ENCODE measurements at places on chromosomes 12 and 14.

GRCh38 chr14:98909251-98909944 is 362.6 kb downstream of the BCL11B start:
- DNase-seq: no peak

DNA sequence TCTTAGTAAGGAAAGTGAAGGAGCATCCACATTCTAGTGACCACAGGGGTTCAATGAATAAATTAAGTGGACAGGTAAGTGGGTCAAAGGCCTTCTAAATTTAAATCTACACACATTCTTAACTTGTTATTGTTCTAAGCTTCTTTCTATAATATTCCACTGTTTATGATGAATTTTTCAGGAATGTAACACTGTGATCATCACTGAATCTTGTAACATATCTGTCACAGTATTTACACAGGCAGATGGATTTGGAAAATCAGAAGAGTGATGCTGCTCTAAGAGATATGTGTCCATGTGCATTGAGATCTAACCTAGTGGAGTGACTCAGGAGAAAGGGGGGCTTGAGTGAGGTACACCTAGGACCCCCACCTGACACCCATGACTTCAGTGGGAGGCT is 115.4 kb upstream of the OVCH1 start:
- DNase-seq: no peak

DNA sequence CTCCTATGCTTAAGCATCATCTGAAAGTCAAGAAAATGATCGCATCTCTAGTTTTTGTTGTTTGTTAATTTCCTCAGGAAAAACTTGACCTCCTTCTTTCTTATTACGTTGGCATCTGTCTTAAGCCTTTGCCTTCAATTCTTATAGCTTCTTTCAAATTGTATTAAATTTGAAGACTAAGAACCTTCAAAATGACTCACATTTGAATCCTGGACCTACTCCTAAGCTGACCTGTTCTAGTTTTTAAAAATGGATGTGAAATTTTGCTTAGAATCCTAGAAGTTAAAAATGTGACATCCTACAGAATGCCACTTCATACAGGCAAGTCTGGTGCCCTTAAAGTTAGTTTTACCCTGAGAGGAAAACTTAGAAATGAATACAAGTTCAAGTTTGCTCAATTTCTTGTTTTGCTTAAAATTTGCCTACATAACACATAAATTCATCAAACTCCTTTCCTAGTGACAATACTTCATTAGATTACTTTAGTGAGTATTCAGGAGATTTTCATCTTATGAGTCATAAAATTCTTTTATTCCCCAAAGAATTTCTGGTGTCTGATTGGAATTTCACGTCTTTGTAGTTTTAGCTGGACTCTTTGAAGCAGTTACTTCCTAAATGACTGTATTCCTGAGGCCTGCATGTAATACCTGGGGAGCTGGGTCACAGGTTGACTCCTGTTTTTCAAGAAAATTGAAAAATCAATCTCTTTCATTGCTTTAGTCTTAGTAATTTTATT is 152.3 kb downstream of the MSRB3 start:
- DNase-seq: no peak

GRCh38 chr12:92640691-92641090 is 62.1 kb upstream of the PLEKHG7 start:
- no peak for DNase-seq

- DNase-seq: no peak
These were observed 45.5 kb upstream of the FAR2 start for GRCh38 chr12:29103539-29103974.

GRCh38 chr14:73761618-73762355 is 47.6 kb upstream of the PNMA1 start:
- DNase-seq: no peak

DNA sequence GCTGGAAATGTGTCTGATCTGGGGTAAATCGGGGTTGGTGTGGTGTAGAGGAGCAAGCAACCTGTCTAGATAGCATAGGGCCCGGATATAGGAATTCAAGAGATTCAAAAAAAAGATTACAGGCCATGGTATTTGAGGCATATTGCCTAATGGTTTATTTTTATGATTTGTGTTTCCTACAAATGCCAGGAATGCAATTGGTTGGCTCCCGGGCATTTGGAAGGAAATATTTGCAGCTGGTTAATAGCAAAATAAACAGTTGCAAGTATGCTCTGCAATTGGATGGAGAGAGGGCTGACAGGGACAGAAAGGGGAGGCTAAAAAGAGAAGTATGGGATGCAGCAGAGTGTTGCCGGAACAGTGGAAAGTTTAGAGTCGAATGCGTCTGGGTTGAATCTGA is 315.6 kb upstream of the ATP2B1 start:
- DNase-seq: no peak

DNA sequence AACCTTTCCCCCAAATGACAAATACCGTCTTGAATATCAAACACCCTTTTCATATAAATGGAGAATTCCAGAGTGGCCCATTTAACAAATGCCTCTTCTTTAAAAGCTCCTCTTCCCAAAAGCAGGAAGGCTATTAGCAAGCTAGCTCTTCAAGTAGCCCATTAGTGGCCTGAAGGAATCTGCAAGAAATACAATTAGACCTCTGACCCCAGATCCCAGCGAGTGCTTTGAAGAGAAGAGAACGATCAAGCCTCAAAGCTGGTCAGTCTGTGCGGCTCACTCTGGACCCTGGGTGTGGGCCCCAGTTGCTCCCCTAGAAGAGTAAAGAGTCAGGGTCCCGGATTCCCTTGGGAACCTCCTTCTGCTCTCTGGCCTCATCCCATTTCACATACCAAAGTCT is 325.6 kb downstream of the NUAK1 start:
- DNase-seq: no peak

GRCh38 chr12:130832561-130833209 is 6.4 kb downstream of the STX2 start:
- DNase-seq: no peak

GRCh38 chr12:104414581-104415341 is 42.0 kb upstream of the CHST11 start:
- no peak for DNase-seq

GRCh38 chr14:81655423-81656314 is 122.0 kb upstream of the SEL1L start:
- DNase-seq: no peak

GRCh38 chr14:39365354-39365753 is 66.9 kb downstream of the FBXO33 start:
- no peak for DNase-seq

- DNase-seq: no peak
These were observed 73.2 kb downstream of the TTC6 start for GRCh38 chr14:37668646-37669045.

DNA sequence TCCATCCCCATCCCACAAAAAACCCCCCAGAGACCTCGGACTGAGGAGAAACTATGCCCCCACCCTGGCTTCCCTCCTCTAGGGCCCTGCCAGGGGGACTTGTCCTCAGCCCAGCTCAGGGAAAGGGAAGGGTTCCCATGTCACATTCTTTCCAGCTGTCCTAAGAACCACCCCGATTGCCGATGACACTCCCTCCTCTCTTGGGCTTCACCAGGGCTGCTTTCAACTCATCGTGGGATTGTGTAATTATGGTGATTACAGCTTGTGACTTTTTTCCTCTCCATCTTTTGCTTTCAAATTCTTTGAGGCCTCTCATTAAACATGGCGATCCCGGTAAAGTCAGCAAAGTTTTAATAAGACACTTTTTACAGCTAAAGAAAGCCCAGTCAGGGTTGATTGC is 344.0 kb downstream of the DPF3 start:
- no peak for DNase-seq

GRCh38 chr14:54787261-54787660 is 115.4 kb downstream of the GCH1 start:
- DNase-seq: no peak

DNA sequence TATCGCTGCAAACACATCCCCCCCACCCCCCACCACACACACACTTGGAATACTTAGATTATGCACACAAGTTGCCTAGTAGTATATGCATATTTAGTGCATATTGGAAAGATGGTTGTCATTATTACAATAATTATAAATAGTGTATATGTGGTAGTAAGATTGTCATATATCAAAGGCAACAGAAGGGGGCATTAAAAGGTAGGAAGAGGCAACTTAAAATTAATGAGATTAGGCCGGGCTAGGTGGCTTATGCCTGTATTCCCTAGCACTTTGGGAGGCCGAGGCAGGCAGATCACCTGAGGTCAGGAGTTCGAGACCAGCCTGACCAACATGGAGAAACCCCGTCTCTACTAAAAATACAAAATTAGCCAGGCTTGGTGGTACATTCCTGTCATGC is 52.1 kb downstream of the GSC start:
- DNase-seq: no peak

GRCh38 chr12:116818341-116818856 is 62.8 kb downstream of the HRK start:
- no peak for DNase-seq

DNA sequence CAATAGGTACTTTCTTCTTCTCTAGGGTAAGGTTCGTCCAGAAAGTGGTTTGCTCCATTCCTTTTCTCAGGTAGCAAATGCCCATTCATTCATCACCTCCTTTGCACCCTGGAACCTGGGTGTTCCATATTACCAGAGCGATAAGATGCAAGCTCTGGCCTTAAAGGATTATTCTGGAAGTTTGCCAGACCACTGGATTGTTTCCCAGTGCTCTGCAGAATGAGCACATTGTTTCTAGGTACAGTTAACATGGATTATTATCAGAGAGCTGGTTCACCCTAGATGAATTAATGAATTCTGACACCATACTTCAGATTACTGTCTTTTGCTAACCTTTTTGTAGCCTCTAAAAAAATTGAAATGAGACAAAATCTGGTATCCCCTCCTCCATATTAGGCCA is 170.9 kb upstream of the BMP4 start:
- DNase-seq: no peak

DNA sequence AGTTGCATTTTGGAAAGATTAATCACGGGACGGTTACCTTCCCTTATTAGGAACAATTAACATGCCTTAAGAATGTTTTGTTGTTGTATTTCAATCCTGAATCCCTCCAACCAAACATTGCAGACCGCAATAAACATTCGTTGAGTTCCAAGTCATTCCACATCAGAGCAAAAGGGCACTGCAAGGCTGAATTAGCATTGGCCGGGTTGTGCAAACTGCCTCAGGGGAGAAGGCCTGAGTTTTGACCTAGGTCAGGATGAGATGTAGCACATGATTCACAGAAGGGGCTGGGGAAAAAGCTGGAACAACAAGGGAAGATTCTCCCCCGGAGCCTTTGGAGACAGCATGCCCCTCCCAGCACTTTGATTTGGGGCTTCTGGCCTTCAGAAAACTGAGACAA is 82.1 kb upstream of the BDKRB2 start:
- no peak for DNase-seq

DNA sequence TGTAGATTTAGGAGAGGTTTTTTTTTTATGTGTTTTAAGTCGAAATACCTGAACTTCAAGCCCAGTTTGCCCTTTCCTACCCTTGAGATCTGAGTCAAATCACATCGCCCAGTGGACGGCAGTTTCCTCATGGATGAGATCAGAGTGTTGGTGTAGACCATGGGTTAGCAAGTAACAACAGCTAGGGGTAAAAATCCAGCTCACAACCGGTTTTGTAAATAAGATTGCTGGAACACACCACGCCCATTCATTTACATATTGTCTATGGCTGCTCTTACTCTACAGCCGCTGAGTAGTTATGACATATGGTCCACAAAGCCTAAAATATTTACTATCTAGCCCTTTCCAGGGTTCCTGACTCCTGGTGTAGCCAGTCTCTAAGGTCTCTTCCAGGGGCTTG is 158.5 kb upstream of the PLEKHG7 start:
- no peak for DNase-seq
